Activated naive CD8-positive, alpha-beta T cell treated with anti-CD3 and anti-CD28 coated beads for 36 hours (primary cell): ENCODE measurements at places on chromosomes 11 and 22. TPM values are rescaled to one million over a fixed set of nuclear protein-coding genes. Genes with fewer than 3 reads are reported as not detected.
A peak's percentile ranks its signal among the peaks of the same experiment; 100 is the strongest.

GRCh38 chr11:59173080-59173963, 1.4 kb downstream of the DTX4 start:
- peak overlapping the region; percentile 75 for H3K4me3 ChIP-seq
- peak; percentile 16 for DNase-seq
- H3K4me1 ChIP-seq, result peaks cover 9% of the 10 kb centered on the region
- H3K27me3 ChIP-seq, result peaks cover 32% of the 10 kb centered on the region

DNA sequence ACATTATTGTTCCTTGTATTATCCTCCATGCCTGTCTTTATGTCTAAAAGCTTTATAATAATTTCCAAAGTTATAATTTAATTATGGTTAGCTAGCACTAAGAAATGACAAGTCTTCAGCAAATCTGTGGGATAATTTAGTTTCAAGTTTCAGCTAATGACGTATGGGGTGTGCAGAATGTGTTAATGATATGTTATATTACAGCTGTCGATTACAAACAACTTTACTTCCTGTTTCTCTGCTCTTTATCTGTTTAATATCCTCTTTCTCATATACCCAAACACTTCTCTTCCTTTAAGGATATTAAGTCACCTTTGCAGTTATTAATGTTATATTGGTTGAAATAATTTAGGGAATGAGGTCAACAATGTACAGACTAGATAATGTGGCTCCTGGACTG, 161.8 kb downstream of the CASP12 start:
- H3K4me3 ChIP-seq, result no peak overlapping the region
- no peaks in the 10 kb centered on the region for H3K36me3 ChIP-seq
- no peak for DNase-seq

- H3K4me1 ChIP-seq, result no peaks in the 10 kb centered on the region
- H3K4me3 ChIP-seq, result no peak overlapping the region
- DNase-seq, result no peak
- peaks cover 40% of the 10 kb centered on the region for H3K27me3 ChIP-seq
- H3K36me3 ChIP-seq, result no peaks in the 10 kb centered on the region
- H3K27ac ChIP-seq, result no peak overlapping the region
Observed at GRCh38 chr11:45110562-45110961, 35.9 kb upstream of the PRDM11 start.

The DDI1 gene
- not detected for total RNA-seq

GRCh38 chr11:1232883-1233321, 10.0 kb downstream of the MUC5B start:
- H3K27ac ChIP-seq, result no peak overlapping the region
- no peak overlapping the region for H3K4me3 ChIP-seq
- no peaks in the 10 kb centered on the region for H3K36me3 ChIP-seq
- no peaks in the 10 kb centered on the region for H3K27me3 ChIP-seq
- DNase-seq, result no peak

- H3K27ac ChIP-seq, result no peak overlapping the region
- no peak for DNase-seq
- peaks cover under 1% of the 10 kb centered on the region for H3K27me3 ChIP-seq
- H3K4me3 ChIP-seq, result no peak overlapping the region
Observed at GRCh38 chr11:92545906-92546471, 321.4 kb downstream of the FAT3 start.

- no peak overlapping the region for H3K27ac ChIP-seq
- no peak overlapping the region for H3K4me3 ChIP-seq
- no peaks in the 10 kb centered on the region for H3K27me3 ChIP-seq
- H3K4me1 ChIP-seq, result no peaks in the 10 kb centered on the region
- no peak for DNase-seq
Observed at GRCh38 chr11:80596291-80596810, 1155.5 kb upstream of the TENM4 start.

The SMTNL1 gene
- not detected for total RNA-seq

DNA sequence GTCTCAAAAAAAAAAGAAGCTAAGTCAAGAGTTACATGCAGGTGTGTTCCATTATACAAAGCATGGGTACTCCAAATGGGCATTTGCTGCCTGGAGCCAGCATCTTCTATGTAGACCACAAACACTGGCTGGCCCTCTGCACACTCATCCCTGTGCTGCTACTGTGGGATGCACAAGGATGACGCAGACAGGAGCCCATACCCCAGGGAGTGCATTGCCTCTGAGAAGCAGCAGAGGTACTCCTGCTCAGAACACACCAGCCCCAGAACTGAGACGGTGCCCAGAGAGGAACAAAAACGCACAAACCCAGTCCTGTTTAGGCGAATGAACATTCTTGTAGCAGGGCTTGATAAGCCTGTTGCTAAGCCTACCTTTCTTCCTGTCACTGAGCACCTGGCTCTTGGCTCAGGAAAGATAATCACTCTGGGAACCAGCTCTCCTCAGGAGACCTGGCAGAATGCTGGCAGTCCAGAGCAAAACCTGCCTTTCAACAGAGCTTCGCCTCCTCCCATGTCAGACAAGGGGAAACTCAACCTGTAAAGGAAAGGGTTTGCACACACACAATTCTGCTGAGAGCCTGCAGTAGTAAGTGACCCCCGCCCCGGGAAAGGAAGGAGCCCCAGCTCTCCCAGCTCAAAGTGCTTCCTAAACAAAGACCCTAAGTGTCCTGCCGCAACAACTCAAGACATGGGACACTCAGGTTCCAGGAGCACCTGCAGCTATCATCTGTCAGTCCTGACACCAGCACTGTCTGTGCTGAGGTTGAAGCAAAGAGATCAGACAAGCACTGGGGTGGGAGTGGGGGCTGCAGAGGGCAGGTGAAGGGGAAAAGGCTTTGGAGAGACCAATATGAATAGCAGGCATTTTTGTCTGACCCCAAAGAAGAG, 145.7 kb downstream of the TENM4 start:
- no peaks in the 10 kb centered on the region for H3K27me3 ChIP-seq
- H3K4me1 ChIP-seq, result no peaks in the 10 kb centered on the region
- no peak overlapping the region for H3K27ac ChIP-seq
- H3K4me3 ChIP-seq, result no peak overlapping the region
- DNase-seq, result no peak
- no peaks in the 10 kb centered on the region for H3K36me3 ChIP-seq

DNA sequence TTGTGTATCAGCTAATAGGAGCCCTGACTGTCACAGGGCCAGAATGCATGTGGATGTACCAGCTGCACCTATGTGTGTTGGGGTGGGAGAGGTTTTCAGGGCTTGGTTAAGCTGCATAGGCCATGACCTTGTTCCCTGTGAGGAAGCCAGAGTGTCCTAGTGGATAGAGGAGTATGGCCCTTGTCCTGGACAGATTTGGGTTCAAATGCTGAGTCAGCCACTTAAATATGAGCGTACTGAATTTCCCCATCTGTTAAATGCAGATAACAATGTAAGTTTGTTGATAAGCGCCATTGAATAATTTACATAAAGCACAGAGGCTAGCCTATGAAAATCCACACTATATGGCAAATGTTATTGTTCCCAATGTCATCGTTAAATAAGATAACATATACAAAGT, 74.4 kb downstream of the PANX1 start:
- no peak overlapping the region for H3K27ac ChIP-seq
- H3K27me3 ChIP-seq, result peaks cover 13% of the 10 kb centered on the region
- no peaks in the 10 kb centered on the region for H3K36me3 ChIP-seq
- no peak overlapping the region for H3K4me3 ChIP-seq
- H3K4me1 ChIP-seq, result no peaks in the 10 kb centered on the region
- no peak for DNase-seq

GRCh38 chr22:44098021-44098739, 74.1 kb downstream of the PARVB start:
- H3K27ac ChIP-seq, result no peak overlapping the region
- H3K36me3 ChIP-seq, result peaks cover 8% of the 10 kb centered on the region
- no peaks in the 10 kb centered on the region for H3K27me3 ChIP-seq
- no peaks in the 10 kb centered on the region for H3K4me1 ChIP-seq

The SHISA8 gene
- total RNA-seq, result 0.68 TPM
